ENCODE measurements at places on chromosomes 1 and 21. TPM values are rescaled to one million over a fixed set of nuclear protein-coding genes. Genes with fewer than 3 reads are reported as not detected.

PLA2G2F gene
- total RNA-seq: not detected

FOXD2 gene
- not detected for total RNA-seq

TRAPPC3 gene
- total RNA-seq: 63.9 TPM

DNA sequence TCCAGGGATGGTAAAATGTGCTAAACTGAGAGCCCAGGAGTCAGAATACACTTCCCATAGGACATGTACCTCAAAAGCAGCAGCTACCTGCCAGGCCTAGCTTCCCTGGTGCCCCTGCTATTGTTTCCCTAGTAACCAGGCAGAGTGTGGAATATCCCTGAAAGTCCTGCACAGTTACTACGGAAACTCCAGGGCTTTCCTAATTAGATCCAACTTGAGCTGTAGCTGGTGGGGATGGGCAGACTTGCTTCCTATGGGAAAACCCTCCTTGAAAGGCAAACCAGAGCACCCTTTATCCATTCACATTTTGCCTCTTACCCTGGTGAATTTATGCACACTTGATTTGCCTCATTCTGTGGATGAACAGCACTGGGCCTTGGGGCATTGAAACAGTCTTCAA is 559.9 kb upstream of the PBX1 start:
- no peak for DNase-seq

- DNase-seq: no peak
Observed at GRCh38 chr21:45509566-45510465, 32.4 kb downstream of the SLC19A1 start.
